ENCODE measurements at places on chromosomes 5 and 9. TPM values are rescaled to one million over a fixed set of nuclear protein-coding genes. Genes with fewer than 3 reads are reported as not detected.

ZNF169 gene
- 3.0 TPM for total RNA-seq

BNIP1 gene
- total RNA-seq, result 22.2 TPM

ADCY2 gene
- total RNA-seq, result 6.5 TPM

GRCh38 chr5:132791026-132791425, 14.0 kb upstream of the SEPTIN8 start:
- DNase-seq, result no peak

- no peak for DNase-seq
Observed at GRCh38 chr5:155485386-155485785, 471.8 kb downstream of the KIF4B start.

- no peak for DNase-seq
Observed at GRCh38 chr5:66708368-66708767, 112.2 kb downstream of the MAST4 start.

- DNase-seq, result peak; percentile 24
Observed at GRCh38 chr5:53874409-53874808, 314.0 kb downstream of the NDUFS4 start.

- DNase-seq, result no peak
Observed at GRCh38 chr5:8865266-8865665, 680.6 kb downstream of the SEMA5A start.

DNA sequence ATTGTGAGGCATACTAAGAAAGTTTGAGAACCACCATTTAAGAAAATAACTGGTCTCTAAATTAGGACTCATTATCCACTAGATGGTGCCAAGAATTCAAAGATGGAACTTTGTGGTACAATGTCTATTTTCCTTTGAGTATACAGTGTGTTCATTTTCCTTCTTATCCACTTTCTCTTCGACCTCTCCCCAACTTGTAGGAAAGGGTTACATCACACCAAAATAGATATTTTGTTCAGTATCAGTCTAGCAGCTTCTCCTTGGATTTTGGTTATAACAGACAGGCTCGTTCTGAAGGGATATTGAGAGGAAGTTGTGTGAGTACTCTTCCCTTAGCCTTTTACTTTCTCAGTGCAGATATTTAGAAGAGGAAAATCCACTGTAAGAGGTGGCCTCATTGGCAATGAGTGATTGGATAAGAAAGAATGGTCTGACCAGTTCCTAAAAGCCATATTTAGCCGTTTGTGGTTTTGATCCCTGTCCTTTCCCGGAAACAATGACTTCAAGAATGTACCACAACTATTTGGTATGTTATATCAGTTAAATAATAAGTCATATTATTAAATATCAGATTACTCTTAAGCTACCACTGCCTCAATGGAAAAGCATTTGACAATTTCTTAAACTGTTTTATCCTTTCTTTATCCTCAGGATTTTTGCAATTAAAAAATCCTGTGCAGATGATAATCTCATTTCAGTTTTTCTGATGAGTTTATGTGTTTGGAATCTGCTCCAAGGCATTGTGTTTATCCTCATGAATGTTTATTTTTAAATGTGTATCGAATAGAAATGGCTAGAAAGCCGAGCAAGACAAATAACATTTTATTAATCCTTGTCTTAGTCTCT, 69.0 kb upstream of the GRAMD2B start:
- peak; percentile 87 for DNase-seq
